ENCODE measurements at places on chromosomes 3 and 15.

GRCh38 chr15:67092752-67093503, 27.5 kb downstream of the SMAD3 start:
- no peak for DNase-seq

DNA sequence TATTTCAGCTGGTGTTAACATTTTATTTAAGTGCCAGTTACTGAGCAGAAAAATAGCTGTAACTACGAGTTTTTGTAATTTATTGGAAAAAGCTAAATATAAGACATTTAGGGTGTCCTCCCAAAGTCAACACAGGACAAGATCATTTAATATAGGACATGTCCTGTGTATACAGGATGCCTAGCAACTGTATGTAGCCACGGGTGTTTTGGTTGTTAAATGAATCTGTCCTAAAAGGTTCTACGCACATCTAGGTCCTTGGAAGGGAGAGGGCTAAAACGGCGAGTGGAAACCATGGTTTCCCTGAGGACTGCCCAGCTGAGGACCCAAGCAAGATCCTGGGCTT, 565 bp upstream of the ZNF621 start:
- DNase-seq, result no peak

GRCh38 chr3:142725357-142725739, 1.5 kb downstream of the TRPC1 start:
- DNase-seq, result no peak

- DNase-seq, result no peak
Observed at GRCh38 chr3:160695915-160696327, 19.0 kb downstream of the ARL14 start.

- no peak for DNase-seq
Observed at GRCh38 chr3:126617571-126617970, 37.4 kb downstream of the TXNRD3 start.

- DNase-seq, result no peak
Observed at GRCh38 chr3:32960404-32961170, 9.1 kb downstream of the CCR4 start.

GRCh38 chr3:166829896-166830295, 550.2 kb downstream of the ZBBX start:
- no peak for DNase-seq

DNA sequence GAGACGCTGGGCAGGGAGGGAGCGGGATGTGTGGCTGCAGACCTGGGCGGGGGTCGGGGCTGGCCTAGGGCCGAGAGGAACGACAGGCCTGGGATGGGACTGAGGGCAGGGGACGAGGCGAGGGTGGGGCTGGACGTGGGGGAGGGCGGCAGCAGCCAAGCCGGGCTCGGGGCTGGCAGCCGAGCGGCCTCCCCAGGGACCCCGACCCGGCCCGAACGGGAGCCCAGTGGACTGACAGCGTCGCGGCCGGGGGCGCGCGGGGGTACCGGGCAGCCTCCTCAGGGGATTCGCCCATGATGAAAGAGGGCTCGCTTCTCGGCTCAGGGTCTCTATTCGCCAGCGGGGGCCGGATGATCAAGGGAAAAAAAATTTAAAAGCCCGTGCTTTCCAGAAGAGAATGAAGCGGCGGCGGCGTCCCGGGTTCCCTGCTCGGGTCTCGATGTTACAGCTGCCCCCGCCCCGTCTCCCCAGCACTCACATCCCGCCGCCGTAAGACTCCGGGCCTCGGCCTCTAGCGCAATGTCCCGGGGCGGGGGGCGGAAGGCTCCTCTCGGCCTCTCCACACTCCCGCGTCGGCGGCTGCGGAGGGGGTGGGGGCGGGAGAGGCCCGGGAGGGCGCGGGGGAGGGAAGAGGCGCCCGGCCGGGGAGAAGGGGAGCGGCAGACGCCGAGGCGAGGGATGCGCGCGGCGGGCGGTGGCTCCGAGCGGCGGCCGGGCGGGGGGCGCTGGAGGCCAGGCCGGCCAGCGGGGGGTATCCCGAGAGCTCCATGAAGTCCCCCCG, 4.3 kb downstream of the PTH1R start:
- no peak for DNase-seq

DNA sequence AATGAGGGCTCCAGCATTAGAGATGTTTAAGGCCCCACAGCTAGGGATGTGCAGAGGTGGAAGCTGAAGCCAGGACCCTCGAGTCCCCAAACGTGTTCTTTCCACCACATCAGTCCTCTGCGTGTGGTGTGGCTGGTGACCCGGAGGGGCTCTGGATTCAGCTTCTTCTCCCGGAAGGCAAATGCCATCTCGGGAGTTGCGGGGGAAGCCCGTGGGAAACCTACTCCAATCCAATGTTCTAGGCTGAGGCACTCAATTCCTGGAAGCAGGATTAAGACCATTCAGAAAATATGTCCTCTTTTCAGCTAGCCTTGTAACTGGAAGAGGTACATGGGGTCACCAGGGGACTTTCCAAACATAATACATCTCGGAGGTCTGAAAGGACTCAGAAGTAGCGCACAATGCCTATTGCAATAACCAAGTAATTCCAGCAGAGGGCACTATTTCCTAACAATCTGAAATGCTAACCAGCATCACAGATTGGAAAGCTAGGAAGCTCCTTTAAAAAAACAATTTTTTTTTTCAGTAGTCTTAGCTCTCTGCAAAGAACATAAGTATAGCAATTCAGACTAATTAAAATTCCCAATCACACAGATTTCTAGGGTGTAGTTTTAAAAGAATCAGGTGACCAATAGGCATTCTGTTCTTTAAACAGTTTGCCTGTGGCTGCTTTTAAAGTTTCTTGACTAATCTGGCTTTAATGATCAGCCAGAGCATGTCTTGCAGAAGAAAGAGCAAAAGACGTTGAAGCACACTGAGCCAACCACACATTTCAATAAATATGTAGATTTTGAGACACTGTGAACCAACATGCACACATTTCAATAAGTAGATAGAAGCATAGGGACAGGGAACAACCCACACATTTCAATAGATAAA, 36.1 kb downstream of the BNC1 start:
- peak; percentile 71 for DNase-seq

GRCh38 chr3:127784283-127784682, 38.0 kb downstream of the MGLL start:
- no peak for DNase-seq

DNA sequence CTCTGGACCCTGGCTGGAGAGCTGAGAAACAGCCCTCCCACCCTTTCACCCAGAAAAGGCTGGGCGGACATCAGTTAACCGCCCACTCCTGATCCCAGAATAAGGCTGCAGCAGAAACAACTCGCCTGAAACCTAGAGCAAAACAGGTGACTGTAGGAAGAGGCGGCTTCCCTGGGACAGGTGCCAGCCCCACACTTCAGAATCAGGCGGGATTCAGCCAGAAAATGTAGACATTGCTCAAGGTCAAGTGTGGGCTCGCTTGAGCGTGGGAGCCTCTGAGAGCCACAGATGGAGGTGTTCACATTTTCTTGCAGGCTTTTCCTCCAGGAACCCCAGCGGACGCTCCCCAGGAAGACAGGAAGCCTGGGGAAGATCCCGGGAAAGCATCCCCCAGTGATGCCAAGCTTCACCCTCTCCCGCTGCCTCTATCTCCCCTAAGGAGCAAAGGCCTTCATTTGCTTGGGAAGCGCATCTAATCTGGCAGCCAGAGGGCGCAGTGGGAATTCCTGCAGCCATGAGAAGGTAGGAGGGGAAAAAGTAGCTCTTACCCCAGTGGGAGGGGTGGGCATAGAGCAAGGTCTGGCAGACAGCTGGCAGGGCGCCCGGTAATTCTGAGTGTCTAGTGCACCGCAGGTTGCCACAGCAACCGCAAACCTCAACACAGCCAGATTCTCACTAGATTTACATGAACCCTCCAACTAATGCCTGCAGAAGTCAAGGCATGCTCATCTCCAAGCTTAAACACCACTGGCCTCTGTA, 77.7 kb downstream of the OCA2 start:
- DNase-seq, result peak; percentile 33

- DNase-seq, result no peak
Observed at GRCh38 chr15:29035336-29036285, 149.8 kb downstream of the APBA2 start.

DNA sequence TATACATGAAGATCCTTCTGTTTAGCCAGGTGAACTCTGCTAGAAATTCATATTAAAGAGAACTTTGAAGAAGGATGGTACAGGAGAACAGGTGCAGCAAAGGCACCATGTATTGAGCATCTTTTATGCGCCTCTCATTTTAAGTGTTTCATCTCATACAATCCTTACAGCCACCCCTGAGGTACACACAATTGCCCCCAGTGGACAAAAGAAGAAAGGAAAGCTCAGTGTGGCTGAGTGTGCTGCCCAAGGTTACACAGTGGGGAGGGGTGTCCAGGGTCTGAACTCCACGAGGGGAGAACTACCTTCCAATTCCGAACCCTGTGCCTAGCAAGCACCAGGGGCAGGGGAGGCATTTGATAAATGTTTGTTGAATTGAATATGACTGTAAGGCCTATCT, 98.6 kb downstream of the MECOM start:
- no peak for DNase-seq

GRCh38 chr3:117146571-117146970, 437.0 kb downstream of the TUSC7 start:
- DNase-seq, result no peak

DNA sequence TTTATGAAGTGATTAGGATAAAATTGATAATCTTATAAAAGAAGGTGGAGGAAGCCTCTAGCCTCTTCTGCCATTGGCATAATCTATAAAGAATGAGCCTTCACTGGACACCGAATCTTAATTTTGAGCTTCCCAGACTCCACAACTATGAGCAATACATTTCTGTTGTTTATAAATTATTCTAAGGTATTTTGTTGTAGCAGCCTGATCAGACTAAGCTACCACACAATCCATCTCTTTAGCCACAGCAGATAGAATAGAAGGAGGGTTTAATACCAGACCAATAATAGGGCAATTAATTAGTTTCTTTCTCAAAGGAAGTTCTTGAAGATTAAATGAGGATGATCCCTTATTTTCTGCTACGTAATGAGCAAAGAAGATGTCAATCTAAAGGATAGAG, 33.3 kb downstream of the SUCNR1 start:
- DNase-seq, result no peak

DNA sequence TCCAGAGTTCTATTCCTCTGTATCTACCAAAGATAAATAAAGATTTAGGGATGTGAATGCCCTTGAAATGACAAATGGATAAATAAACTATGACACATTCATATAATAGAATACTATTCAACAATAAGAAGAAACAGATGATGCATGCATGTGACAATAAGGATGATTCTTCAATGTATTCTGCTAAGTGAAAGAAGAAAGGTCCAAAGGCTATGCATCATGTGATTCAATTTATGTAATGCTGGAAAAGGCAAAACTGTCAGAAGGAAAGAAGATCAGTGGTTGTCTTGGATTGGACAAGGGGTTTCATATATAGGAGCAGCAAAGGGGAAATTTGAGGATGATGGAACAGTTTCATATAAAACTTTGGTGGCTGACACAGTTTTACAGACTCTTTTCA, 32.6 kb upstream of the CHRNA7 start:
- no peak for DNase-seq

DNA sequence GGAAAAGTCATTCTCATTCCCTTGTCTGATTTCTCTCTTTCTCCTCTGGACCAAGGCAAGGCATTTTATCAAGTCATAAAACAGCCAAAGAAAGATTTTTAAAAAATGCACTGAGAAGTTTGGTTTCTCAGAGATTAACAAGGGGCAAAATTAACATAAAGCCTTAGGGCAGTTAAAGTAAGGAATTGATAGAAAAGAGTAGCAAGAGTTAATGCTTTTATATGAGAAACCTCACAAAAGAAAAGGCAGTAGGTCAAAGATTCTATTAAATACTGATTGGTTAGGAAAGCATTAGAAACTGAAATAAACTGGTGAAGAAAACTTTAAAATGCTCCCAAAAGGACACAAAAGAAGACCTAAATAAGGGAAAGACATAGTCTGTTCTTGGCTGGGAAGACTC, 121.0 kb upstream of the PRTG start:
- no peak for DNase-seq

GRCh38 chr15:34737477-34737876, 17.3 kb downstream of the GJD2 start:
- DNase-seq, result no peak

DNA sequence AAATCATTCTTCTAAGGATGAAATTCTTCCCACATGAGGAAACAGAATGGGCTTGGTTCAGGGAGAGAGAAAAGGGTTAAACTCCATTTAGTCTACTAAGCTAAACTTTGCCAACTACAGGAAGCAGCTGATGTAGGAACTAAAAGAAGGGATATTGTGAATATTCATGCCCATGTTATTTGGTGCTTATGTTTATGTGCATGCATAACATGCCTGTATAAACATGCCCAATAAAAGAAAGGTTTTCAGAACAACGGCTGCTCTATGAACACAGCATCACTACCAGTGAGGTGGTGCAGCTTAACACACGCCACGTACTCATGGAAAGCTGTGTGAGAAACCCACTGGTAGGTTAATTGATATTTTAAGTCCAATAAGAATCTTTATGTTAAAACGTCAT, 59.4 kb upstream of the VGLL4 start:
- DNase-seq, result no peak

GRCh38 chr15:58889363-58889762, 44.1 kb downstream of the SLTM start:
- no peak for DNase-seq

DNA sequence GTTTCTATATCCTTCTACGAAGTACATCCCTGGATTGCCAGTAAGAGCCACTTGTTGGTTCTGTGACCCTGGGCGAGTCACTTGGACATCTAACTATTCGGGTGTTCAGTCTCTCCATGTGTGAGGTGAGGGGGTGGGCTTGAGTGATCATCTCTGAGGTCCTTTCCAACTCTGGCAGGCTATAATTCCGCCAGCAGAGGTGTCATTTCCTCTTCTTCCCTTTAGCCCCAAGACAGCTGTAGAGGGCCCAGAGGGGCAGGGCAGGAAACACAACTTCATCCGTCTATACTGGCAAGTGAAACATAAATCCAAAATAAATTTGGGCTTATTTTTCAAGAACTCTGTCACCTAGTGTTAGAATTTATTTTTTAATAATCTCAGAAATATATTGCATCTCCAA, 38.1 kb downstream of the C2CD4A start:
- DNase-seq, result no peak

DNA sequence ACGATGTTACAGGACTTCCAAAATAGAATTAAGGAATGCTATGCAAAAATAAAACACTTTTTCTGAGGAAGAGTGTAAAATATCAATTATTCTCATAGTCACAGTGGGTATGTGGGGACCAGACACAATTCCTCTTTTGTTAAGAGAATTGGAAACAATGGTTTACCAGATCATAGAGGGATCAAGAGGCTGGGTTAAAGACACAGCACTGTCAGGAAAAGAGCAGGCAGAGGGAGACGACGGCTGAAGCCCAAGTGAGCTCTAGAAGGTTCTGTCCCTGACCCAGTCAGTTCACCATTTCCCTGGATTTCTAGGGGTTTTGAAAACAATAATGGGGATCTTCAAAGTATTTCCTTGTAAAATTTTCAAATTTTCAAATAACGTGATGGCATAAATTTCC, 54.0 kb upstream of the POLR2M start:
- DNase-seq, result peak; percentile 83

GRCh38 chr3:128573160-128573559, 77.5 kb downstream of the RPN1 start:
- no peak for DNase-seq

GRCh38 chr3:56005196-56005805, 463.0 kb downstream of the ERC2 start:
- no peak for DNase-seq

All from globus pallidus (tissue), 1 donor.